ENCODE measurements at places on chromosomes 11 and 22.
A peak's percentile ranks its signal among the peaks of the same experiment; 100 is the strongest.

DNA sequence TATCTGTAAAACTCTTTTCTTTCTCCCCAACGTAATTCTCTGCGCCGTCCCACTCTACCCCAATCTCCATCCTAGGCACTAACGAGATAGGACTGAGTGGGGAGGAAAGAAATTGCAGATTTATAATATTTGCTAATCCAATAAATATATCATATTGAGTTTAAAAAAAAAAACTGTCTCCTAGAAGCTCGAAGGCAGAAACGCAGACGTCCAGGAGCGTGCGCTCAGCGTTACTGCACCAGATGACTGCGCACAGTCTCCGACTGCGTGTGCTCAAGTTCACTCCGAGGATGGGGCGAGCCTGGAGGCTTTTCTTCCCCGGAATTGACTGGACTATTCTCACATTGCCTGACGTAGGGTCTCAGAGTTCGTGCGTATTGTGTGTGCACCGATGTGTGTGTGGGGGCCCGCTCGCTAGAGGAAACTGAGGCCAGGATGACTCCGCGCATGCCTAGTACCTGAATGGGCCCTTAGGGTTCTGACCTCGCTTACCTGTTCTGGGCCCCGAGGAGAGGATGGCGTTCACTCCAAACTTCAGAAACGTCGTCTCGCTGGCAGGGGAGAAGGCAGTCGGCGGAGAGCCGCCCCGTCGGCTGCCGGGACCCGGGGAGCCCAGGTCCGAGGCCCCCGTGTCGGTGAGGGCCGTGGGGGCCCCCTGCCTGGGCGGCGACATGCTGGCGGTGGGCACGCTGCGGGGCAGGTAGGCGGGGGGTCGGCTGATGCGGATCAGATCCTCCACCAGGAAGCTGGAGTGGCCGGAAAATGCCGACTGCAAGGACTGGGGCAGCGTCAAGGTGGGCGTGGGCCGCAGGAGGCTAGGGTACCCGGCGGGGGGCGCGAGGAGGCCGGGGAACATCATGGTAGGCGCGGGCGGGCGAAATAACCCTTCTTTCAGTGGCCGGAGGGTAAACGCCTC, 551 bp downstream of the DBX1 start:
- DNase-seq = no peak

- DNase-seq = no peak
Observed at GRCh38 chr11:12204506-12204905, 94.1 kb downstream of the MICAL2 start.

GRCh38 chr22:49727191-49727880, 100.3 kb downstream of the BRD1 start:
- no peak for DNase-seq

DNA sequence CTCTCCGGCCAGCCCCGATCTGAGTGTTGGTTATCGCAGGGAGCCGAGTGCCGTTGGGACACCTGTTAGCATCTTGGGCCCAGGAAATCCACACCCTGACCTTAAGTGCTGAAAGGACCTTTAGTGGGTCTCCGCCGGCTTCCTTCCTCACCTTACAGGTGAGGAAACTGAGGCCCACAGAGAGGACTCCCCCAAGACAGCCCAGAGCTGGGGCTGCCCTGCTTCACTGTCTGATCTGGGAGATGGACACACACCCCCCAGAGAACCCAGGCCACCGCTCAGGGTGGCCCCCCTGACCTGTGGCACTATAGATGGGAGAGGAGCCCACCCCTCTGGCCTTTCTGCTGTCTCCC, 73.6 kb downstream of the FBLN1 start:
- no peak for DNase-seq

DNA sequence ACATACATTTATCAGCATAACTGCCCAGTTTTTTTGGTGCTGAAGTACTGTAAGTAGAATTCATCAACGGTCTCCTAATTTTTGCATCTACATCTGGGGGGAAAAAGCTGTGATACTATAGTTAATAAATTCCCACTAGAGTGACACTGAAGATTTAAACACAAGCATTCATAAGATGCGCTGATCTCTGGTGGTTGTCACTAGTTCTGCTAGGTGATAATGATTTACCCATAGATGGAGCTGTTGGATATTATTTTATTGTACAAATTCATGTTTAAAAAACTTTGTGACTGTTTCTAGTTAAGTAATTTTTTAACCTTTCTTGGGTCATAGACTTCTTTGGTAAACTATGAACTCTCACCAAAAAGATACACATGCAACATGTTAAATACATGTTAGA, 106.6 kb downstream of the EMSY start:
- DNase-seq = no peak

DNA sequence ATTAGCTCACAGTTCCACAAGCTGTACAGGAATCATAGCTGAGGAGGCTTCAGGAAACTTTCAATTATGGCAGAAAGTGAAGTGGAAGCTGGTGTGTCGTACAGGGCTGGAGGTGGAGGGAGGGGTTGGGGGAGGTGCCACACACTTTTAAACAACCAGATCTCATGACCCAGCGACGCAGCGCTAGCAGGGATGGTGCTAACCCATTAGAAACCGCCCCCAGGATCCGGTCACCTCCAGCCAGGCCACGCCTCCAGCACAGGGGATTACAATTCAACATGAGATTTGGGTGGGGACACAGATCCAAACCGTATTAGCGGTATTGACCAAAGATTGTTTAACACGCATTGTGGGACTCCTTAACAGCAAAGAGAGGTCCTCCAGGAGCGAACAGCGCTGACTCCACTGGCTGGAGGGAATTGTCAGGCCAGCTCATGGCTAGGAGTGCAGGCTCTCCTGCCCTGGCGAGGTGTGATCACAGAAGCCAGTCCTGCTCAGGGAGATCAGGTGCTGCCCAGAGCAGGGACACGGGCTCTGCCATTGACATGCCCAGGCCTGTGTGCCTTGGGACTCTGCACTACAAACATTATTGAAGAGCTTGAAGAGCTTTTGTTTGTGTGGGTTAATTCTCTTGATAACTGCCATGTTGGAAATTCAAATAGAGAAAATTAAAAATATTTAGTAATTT, 215.3 kb downstream of the TBC1D22A start:
- no peak for DNase-seq

GRCh38 chr11:46662366-46662765, 38.1 kb downstream of the ARHGAP1 start:
- no peak for DNase-seq

DNA sequence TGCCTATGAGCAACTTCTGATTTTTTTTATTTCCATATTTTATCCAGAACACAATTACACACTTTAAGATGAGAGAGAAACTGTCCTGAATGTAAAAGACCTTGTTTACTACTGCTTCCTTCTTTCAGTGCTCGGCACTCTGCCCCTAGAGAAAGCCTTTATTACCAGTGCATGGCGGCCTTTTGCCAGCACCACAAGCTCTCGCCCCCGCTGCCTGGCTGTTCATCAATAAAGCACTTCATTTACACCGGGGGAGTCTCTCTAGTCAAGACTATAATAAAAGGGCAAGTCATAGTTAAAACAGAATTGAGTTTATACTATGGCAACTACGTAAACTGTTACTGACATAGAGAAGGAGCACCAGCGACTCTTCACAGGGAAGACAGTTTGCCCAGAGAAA, 259.5 kb downstream of the CADM1 start:
- no peak for DNase-seq

DNA sequence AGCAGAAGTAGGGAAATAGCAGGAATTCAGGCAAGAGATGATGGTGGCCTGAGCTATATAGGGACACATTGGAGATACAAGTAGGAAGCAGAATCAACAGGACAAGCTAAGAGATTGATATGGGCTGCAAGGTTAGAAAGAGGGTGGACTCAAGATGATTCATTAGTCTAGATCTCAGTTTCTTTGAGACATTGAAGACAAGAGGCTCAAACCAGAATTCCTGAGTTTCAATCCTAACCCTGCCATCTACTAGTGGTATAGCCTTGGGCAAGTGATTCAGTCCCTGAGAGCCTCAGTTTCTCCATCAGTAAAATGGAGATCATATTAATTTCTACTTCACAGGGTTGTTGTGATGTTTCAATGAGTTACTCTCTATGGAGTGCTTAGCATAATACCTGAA, 53.1 kb upstream of the NAV2 start:
- DNase-seq = no peak

DNA sequence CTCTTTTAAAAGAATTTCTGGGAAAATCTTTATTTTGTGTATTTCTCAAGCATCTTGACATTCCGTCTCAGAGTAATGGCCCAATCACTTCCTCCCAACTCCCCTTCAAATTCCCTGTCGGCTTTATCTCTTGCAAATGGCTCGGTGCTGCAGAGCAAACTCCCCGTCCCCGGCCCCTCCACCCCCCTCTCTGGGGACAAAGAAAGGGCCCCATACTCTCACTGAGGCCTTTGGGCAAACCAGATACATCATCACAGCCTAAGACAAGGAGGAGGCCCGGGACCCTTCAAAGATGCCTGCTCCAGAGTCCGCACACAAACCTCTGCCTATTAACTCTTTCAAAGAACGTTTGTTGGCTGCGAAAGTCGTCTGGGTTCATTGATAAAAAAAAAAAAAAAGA, 3.9 kb upstream of the SMIM38 start:
- no peak for DNase-seq

GRCh38 chr11:11313426-11313825, 39.6 kb downstream of the CSNK2A3 start:
- DNase-seq = peak; percentile 13

DNA sequence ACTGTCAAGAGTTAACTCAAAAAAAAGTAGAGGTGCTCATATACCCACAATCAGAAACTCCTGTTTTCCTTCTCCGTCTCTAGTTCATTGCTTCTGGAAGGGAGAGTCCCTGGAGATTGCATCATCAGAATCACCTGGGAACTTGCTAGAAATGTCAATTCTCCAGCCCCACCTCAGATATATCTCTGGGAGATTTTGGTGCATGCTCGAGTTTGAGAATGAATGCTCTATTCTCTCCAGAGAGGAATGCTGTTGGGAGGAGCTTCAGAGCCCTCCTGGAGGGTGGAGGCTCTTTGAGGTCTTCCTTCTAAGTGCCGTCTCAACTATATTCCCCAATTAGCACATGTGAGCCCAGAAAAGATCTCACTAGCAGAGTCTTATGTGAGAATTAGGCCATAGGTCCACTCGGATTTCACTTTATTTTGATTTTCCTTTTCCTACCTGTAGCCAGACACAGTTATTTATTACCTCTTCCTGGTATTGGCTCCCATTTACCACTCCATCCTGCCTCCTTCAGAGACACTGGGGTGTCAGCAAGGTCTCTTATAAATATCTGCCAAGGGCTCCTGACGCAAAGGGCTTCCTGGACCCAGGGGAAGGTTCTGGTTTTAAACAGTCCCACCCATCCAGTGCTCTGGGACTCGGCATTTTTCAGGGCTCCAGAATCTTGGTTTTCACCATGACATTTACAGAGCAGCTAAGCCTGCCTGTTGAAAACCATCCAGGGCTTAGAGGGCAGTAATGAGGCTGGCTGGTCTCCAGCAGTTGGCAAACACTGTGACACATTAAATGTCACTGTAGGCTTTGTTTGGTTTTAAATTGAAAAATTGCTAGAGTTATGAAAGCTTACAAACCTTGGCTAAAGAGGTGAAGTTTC, 136.2 kb downstream of the CD44 start:
- no peak for DNase-seq

GRCh38 chr11:121293288-121293594, 670 bp downstream of the SC5D start:
- DNase-seq = peak; percentile 18

GRCh38 chr11:13745165-13745564, 76.7 kb downstream of the FAR1 start:
- no peak for DNase-seq

DNA sequence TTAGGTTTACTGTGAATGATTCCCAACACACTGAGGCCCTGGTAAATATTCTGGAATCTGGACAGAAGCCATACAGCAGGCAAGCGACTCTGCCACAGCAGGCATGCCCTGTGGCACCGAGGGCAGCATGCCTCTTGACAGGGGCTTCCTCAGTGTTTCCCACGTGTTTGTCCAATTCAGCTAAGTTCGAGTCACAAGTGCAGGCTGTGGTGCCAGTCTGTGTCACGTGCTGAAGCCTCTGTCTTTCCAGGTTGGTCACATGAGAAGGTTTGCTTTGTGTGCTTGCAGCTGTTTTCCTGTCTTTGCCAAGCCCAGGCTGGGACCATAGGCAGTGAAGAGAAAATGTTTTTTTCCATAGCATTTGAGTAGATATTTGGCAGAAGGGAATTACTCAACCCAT, 2.4 kb upstream of the PPFIBP2 start:
- no peak for DNase-seq
